ENCODE measurements at places on chromosomes 6 and 20. TPM values are rescaled to one million over a fixed set of nuclear protein-coding genes. Genes with fewer than 3 reads are reported as not detected.

HTR1B gene
- total RNA-seq: 0.15 TPM

RNF144B gene
- 0.45 TPM for total RNA-seq

CYB5R4 gene
- 9.4 TPM for total RNA-seq

TPMT gene
- 6.4 TPM for total RNA-seq

BMP5 gene
- 0.05 TPM for total RNA-seq

CYP24A1 gene
- total RNA-seq: not detected

TFAP2D gene
- not detected for total RNA-seq

PPP1R14C gene
- total RNA-seq: 2.4 TPM

IPCEF1 gene
- total RNA-seq: not detected

DNMT3B gene
- total RNA-seq: 4.1 TPM

MED20 gene
- 16.7 TPM for total RNA-seq

KIF6 gene
- total RNA-seq: 2.7 TPM

GJA10 gene
- not detected for total RNA-seq

COL11A2 gene
- total RNA-seq: 7.6 TPM

CALHM4 gene
- total RNA-seq: not detected

SNAP25 gene
- total RNA-seq: 0.34 TPM

STMND1 gene
- total RNA-seq: not detected

FOXS1 gene
- not detected for total RNA-seq

RNF5 gene
- total RNA-seq: 39.9 TPM

PDYN gene
- not detected for total RNA-seq

CST3 gene
- 168 TPM for total RNA-seq

ID1 gene
- total RNA-seq: 881 TPM

RAB23 gene
- 3.6 TPM for total RNA-seq

LZTS3 gene
- 3.6 TPM for total RNA-seq

PM20D2 gene
- 11.9 TPM for total RNA-seq

REM1 gene
- 1.5 TPM for total RNA-seq

BTNL2 gene
- not detected for total RNA-seq

PKIB gene
- 2.3 TPM for total RNA-seq

DEFB126 gene
- not detected for total RNA-seq

SLC22A7 gene
- not detected for total RNA-seq

C6orf15 gene
- total RNA-seq: not detected

KCNB1 gene
- total RNA-seq: not detected

BMP2 gene
- 13.4 TPM for total RNA-seq

GRIK2 gene
- total RNA-seq: 9.0 TPM

GCNT2 gene
- total RNA-seq: 4.5 TPM

JPH2 gene
- 0.08 TPM for total RNA-seq

ERMARD gene
- total RNA-seq: 14.6 TPM

KPNA5 gene
- 6.0 TPM for total RNA-seq

GPX5 gene
- total RNA-seq: not detected

BPIFA3 gene
- not detected for total RNA-seq

CRISP2 gene
- 0.29 TPM for total RNA-seq

MAP3K7 gene
- 20.8 TPM for total RNA-seq

C20orf204 gene
- total RNA-seq: 1.8 TPM

TBC1D7 gene
- total RNA-seq: 10.9 TPM

TBC1D32 gene
- 4.8 TPM for total RNA-seq

KIFC1 gene
- 37.4 TPM for total RNA-seq

ZC2HC1B gene
- total RNA-seq: not detected

NRSN1 gene
- total RNA-seq: not detected

AFDN gene
- total RNA-seq: 35.0 TPM

HSPA1B gene
- total RNA-seq: 32.0 TPM

OPRM1 gene
- total RNA-seq: not detected

RGS17 gene
- total RNA-seq: 2.1 TPM

LAMP5 gene
- total RNA-seq: not detected

NAPB gene
- 3.3 TPM for total RNA-seq

HTR1E gene
- total RNA-seq: not detected

GPSM3 gene
- 13.7 TPM for total RNA-seq

HLA-DOB gene
- 2.0 TPM for total RNA-seq

PSORS1C1 gene
- 1.1 TPM for total RNA-seq

IYD gene
- total RNA-seq: 0.04 TPM
